Cerebellar cortex (tissue), 1 donor: ENCODE measurements at places on chromosomes 4 and X.
A peak's percentile ranks its signal among the peaks of the same experiment; 100 is the strongest.

DNA sequence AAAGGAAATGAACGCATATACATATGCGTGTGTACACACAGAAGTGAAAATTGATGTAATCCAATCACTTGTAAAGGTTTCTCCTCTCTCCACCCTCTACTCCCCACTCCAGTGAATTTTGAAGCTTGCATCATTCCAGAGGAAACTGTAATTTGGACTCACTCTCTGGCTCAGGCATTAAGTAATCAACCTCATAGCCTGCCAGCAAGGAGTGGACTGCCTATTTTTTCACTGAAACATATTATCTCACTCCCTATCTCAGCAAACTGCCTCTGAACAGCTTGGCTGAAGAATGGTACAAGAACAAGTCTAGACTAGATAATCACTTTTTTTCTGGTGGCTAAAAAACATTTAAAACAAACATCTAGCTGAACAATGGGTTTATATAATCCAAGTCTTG is 124.2 kb downstream of the C4orf51 start:
- peak; percentile 64 for DNase-seq

DNA sequence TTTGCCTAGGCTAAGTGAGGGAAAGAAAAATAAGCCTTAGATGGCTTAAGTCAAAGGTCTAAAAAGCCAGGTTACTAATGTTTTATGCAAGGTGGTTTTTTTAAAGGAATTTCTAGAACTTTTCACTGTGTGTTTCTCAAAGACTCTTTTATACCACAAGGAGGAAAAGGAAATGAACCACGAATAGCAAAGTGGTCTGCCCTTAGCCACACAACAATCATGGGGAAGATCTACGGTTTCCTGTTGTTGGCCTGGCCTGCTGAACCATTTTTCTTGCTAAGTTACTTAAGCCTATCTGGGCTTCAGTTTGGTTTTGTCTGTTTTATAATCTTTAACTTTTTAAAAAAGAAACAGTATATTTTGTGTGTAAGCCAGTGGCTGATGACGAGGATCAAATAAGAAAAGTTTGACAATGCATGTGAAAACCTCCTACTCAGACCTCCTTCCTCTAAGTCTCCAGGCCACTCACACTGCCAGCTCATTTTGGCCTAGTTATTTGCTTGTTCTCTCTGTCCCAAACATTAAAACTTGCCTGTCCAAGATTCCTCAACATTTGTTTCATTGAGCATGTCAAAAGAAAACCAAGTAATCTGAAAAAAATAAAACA is 56.7 kb upstream of the COL25A1 start:
- no peak for DNase-seq

- no peak for DNase-seq
Measured at GRCh38 chrX:30714138-30714537, 60.9 kb downstream of the GK start.

- no peak for DNase-seq
Measured at GRCh38 chr4:124209211-124209610, 503.3 kb downstream of the ANKRD50 start.

- no peak for DNase-seq
Measured at GRCh38 chr4:100306018-100306417, 115.8 kb upstream of the DDIT4L start.

DNA sequence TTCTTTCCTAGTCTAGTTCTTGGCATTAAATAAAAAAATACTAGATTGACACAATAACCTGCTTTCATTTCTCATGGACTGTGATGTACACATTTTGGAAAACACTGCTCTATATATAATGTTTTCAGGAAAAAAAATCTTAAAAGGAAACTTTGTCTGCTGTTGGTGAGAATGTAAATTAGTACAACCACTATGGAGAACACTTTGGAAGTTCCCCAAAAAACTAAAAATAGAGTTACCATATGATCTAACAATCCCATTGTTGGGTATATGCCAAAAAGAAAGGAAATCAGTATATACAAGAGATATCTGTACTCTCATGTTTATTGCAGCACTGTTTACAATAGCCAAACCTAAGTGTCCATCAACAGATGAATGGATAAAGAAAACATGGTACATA is 202.3 kb downstream of the PPP3CA start:
- DNase-seq = no peak

- no peak for DNase-seq
Measured at GRCh38 chr4:130356873-130357272, 1260.9 kb downstream of the C4orf33 start.

DNA sequence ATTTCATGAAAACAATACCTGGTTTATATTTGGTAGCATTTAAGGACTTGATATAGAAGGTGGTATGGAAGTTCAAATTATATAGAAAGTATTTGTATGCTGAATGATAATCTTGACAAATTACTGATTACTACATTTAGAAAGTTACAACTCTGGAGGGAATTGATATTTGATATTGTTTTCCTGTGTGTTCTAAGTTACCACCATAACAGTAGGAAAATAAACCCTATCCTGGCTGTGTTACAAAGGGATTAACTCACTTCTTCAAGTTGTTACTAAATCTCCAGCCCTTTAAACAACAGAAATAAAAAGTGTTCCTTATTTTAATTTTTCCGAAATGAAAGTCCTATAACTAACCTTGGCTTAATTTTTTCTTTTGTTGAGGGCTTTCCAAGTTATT is 36.6 kb downstream of the FHL1 start:
- no peak for DNase-seq

- no peak for DNase-seq
Measured at GRCh38 chr4:169047956-169048355, 37.9 kb upstream of the CBR4 start.

- no peak for DNase-seq
Measured at GRCh38 chr4:168685136-168685809, 188.4 kb downstream of the PALLD start.

DNA sequence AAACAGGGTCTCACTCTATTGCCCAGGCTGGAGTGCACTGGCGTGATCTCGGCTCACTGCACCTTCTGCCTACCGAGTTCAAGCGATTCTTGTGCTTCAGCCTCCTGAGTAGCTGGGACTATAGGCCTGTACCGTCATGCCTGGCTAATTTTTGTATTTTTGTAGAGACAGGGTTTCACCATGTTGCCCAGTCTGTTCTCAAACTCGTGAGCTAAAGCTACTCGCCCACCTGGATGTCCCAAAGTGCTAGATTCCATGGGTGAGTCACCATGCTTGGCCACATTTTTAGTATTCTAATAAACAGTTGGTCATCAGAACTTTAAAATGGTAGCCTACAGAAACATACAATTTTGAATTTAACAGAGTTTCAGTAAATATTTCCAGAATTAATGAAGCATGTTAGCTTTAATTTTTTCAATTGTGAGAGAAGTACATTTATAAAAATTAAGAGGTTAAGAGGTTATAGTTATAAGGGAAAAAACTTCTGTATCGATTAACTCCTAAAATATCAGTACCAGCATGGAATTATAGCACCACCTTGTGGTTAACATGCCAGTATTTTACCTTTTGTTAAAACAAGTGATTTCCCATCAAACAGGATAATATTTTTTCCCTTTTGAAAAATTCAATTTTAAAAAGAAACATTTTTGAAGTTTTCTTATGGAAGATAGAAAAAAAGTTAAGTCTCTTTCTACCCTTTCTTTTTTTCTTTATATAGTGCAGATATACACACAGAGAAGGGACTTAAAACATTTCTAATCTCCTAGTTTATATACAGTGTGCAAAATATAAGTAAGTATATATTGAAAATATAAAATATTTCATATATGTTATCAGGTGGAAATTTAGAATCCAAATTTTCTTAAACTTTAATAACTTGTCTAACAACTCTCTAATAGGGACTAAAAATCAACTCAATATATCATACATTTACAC is 35.4 kb downstream of the CEP44 start:
- DNase-seq = peak; percentile 43

DNA sequence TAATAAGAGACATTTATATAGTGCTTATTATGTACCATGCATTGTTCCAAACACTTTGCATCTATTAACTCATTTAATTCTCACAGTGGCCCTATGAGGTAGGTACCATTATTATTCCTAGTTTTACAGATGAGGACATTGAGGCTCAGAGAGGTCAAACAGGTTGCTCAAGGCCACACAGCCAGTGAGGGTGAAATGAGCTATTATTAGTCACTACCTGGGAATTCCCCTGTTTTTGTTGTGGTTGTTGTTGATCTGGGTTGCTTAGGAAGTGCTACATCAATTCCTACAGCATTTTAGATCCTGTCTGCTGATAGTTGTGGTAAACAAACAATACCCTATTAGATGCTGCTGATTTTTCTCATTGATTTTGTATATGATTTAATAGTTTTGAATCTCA is 41.2 kb downstream of the APLN start:
- DNase-seq = no peak

GRCh38 chr4:163171590-163171989 is 4.9 kb upstream of the NAF1 start:
- no peak for DNase-seq

DNA sequence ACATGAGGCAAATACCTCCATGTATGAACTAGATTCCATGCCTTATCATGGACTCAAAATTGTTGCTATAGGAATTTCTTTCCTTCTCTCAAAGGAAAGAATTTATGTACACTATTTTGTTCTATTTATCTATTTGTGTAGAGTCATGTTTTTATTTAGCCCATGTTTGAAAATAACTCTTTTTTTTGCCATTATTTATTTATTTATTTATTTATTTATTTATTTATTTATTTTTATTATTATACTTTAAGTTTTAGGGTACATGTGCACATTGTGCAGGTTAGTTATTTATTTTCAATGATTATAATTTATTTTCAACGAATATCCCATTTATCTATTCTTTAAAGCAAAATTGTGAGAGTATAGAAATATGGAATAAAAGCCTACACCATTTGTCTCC is 177.9 kb downstream of the MAGEE1 start:
- DNase-seq = no peak

- DNase-seq = no peak
Measured at GRCh38 chr4:181566490-181566889, 676.7 kb upstream of the TENM3 start.

GRCh38 chr4:67048530-67048929 is 496.8 kb downstream of the CENPC start:
- DNase-seq = no peak
